ENCODE measurements at places on chromosomes 7 and 10.

GRCh38 chr10:22750131-22750530 lies 35.8 kb upstream of the PIP4K2A start:
- DNase-seq = no peak

- no peak for DNase-seq
Observed at GRCh38 chr7:36117203-36117840, 35.7 kb upstream of the EEPD1 start.

DNA sequence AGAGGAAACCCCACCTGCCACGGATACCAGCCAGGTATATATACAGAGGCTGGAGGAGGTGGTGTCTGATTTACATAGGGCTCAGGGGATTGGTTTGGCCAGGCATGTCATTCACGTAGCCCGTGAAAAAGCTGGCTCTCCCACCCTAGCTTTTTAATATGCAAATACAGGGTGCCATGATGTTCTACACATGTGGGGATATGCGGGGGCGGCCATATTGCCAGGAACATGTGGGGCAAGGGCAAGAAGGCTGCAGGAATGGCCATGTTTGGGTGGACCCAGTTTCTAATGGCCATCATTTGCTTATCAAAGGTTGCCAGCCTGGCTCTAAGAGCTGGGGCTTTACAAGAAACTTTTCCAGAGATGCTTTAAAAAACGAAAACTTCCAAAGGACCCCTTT lies 131.5 kb upstream of the KIF5B start:
- DNase-seq = no peak

DNA sequence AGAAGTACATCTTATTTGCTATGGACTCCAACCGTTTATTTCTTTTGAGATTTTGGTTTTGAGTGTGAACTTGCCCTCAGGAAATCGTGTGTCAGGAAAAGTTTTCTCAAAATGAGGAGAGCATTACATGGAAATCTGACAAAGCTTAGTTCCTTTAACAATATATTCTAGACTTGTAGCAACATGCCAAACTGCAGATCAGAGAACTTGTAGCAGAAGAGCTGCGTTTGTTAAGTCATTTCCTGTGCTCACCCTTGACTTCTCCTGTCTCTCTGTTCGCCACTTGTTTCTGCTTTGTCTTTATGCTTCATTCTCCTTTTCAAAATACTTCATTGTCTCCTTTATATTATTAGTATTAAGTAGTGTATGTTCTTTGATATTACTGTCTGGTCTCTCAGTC lies 116.6 kb upstream of the FOXP2 start:
- no peak for DNase-seq

DNA sequence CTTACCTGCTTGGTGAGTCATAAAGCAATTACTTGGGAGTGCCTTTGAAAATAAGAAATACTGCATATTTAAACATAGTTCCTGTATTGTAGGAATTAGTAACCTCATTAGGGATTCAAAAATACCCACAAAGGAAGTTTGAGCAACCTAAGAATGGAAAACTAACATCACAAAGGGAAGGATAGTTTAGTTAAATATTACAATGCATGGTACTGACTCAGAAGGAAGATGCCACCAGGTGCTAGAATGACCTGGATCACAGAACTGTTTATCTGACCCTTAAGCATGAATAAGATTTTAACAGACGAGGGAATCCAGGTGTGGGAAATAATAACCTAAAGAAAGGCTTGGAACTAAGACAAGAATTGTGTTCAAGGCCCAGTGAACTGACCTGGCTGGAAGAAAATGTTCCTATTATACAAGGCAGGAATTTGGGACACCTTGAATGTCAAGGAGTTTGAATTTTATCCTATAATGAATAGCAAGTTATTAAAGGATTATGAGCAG lies 106.4 kb downstream of the GSAP start:
- DNase-seq = no peak

DNA sequence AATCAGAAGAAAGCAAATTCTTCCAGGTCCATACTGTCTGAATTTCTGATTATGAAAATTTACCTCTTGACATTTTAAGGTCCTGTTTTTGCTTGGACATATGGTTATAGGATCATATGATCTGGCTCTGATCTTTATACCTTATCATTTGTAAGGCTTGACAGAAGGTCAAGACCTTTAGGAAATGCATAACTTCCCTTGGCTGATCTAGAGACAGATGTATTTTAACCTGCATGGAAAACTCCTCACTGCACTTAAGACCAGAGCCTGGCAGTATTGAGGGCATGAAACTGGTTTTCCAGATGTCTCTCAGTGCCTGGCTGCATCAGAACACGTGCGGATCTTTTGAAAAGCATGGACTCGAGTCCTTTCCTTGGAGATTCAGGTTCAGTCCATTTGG lies 55.9 kb downstream of the TRRAP start:
- no peak for DNase-seq

DNA sequence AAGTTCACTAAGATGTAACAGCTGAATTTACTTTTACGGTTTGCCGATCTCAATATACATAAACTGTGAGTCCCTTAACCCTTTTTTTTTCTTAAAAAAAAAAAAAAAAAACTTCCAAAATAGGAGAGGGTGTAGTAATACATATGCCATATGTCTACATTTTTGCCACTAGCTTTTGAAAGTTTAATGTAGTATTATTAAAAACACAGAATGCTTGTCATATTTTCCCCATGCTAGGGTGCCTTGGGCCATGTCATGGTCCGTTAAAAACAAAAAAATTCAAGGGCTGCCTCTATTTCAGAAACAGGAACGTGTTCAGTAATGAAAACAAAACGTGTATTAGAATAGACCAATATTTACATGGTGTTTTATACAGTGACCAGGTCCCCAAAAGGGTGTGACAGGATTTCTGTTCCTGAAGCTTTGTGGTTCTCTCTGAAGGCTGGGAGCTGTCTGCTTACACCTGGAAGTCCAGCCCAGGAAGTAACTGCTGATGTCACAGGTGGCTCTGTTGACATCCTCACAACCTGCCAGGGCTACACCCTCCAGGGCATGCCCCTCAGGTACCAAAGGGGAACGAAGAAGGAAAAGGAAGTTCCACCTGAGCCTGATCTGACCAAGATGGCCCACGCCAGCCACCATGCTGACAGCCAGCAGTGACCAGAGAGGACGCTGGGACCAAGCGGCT lies 79.0 kb downstream of the COBL start:
- no peak for DNase-seq

DNA sequence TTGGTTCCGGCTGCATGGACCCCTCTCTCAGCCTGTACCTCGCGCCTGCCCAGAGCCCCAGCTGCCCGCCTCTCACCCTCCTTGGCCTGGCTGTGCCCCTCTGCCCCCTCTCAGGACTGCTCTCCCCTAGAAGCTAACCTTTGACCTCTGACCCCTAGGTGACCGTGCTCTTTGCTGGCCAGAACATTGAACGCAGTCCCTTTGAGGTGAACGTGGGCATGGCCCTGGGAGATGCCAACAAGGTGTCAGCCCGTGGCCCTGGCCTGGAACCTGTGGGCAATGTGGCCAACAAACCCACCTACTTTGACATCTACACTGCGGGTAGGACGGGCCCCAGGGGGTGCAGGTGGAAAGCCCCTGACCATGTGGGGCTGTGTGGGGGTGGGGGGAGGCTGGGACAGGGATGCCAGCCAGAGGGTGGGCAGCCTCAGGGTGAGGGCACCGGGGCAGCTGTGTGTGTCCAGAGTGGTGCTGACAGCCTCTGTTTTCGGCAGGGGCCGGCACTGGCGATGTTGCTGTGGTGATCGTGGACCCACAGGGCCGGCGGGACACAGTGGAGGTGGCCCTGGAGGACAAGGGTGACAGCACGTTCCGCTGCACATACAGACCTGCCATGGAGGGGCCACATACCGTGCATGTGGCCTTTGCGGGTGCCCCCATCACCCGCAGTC lies 8.0 kb downstream of the FLNC start:
- no peak for DNase-seq

- no peak for DNase-seq
Observed at GRCh38 chr10:69955897-69956740, 96.5 kb upstream of the MACROH2A2 start.

DNA sequence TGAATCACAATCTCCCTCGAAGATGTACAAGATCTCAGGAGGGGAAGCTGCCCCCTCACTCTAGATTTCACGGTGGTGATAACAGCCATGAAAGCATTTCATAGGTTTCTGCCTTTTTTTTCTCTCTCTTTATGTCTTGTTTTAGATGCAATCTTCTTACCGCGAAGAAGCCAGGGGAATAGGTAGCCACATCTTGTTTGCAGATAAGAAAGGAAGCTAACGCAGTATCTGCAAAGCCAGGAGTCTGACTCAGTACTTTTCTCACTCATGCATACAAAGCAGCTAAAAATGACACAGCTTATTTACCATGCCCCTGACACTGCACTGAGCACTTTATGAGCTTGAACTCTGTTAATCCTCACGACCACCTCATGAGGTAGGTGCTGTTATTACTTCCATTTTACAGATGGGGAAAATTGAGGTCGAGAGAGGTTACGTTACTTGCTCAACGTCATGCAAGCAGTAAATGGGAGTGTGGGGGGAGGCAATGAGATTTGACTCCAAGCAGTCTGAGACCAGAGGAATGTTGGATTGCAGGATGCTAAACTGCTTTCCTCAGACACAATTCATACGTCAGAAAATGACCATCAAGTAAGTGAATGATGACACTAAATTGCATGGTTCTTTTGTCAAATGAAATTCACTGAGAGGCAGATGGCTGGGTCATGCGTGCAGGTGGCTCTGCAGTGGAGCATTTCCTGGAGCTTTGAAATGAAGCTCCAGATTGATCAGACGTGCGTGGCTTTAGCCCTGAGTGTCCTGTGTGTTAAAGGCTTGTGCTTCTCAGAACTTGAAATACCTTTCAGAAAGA lies 3.3 kb downstream of the MAP3K8 start:
- DNase-seq = peak; percentile 61

- DNase-seq = no peak
Observed at GRCh38 chr10:111267673-111268072, 190.8 kb downstream of the ADRA2A start.

DNA sequence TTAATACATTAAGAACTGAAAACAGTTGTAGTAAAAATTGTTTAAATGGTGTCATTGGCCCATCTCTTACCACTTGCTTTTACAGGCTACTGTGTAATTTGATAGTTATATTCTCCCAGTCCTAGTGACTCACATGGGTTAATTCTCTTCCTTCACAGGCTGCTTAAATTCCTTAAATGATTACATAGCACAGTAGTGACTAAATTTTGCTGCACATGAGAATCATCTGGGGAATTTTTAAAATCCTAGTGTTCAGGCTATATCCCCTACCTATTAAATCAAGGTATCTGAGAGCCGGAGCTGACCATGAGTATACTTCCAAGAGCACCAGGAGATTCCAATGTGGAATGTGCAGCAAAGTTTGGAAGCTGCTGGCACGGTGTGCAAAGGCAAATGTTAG lies 45.3 kb upstream of the ZNF800 start:
- peak; percentile 80 for DNase-seq

- peak; percentile 94 for DNase-seq
Observed at GRCh38 chr10:12707461-12708185, 293.9 kb downstream of the CCDC3 start.

DNA sequence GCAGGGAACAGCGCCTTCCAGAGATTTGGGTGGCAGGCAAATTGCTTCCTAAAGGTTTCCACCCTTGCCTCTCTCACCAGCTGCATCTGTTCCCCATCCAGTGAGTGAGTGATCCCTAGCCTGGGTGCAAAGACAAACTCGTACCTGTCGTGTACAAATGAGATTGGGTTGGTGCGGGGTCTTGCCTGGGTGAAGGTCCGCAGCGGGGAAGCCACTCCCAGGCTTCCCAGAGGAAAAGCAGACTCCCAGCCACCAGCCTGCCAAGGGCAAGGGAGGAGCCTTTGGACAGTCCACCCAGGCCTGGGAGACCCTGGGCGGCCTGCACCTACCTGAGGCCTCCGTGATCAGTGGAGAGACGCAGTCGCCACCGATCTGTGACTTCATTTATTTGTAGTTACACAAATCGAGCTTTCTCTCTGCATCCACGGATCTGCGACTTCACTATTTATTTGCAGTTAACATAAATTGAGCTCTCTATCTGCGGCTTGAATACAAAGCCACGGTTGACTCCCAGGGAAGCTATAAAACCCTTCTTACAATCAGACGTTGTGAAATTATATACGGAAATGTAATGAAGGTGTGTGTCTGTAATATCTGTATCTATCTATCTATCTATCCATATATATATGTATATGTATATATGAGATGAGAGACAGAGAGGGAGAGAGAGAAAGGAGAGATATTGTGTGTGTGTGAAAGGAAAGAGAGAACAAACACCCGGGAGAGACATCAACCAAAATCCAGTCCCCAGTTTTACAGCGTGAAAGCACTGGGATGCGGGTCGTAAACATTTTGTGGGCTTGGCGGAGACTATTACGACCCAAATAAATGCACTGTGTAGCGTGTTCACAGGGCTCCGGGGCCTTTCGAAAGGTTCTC lies 3.0 kb upstream of the HOXA7 start:
- DNase-seq = no peak

DNA sequence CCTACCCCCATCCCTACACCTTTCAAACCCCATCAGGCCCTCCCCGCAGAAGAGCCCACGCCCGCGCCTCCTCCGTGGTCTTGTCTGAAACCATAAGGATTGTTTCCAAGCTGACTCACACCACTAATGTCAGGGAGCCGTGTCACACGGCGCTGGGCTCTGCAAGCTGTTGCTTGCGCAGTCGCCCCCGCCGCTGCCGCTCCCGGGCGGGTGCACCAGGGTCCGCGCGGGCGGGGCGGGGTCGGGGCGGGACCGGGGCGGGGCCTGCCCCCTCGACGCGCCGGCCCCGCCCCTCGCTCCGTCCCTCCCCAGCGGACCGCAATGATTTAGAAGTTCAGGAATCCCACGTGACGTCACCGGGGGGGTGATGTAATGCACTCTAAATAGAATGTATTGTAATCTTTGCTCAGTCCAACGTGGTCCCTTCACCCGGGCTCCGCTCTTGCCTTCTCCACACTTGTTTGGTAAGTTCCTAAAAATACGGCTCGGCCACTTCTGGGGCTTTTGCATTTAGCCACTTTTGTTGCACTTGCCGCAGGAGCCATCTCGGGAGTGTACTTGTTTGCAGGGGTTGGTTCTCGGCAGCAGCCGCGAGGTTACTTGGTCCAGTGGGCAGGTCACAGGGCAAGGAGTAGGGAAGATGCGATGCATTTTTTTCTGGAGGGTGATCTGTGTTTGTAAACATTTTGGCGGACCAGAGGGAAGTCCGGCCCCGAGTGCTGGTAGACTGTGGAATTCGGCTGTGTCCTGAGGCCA lies 3.2 kb upstream of the CREB5 start:
- peak; percentile 91 for DNase-seq

DNA sequence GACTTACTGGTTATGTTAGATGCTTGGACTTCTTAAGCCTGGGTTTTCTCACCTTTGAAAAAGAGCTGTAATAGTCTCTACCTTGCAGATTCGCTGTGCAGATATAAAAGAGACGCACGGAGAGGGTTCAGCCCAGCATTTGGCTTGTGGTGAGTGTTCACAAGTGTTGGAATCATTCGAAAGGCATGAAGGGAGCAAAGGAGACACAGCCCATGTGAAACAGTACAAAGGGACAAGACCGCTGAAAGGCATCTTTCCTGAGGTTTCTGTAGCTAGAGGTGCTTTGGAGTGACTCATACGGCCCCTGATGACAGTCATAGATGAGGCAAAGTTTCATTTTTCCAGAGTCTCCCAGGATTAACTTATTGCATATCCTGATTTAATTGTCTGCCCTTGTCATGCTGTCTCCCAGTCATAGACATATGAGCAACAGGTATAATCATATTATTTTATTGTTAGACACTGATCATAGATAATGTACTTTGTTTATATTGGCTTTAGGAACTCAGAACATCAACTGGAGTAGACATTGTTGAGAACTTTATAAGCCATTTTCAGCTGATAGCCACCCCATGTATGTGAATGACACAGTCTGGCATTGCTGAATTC lies 171.1 kb downstream of the ADRA2A start:
- no peak for DNase-seq
